Fibroblast of mammary gland (primary cell): ENCODE measurements at places on chromosomes 1 and 21.

- peak; percentile 30 for DNase-seq
These were observed 240.9 kb upstream of the ADGRL2 start for GRCh38 chr1:81559662-81560350.

DNA sequence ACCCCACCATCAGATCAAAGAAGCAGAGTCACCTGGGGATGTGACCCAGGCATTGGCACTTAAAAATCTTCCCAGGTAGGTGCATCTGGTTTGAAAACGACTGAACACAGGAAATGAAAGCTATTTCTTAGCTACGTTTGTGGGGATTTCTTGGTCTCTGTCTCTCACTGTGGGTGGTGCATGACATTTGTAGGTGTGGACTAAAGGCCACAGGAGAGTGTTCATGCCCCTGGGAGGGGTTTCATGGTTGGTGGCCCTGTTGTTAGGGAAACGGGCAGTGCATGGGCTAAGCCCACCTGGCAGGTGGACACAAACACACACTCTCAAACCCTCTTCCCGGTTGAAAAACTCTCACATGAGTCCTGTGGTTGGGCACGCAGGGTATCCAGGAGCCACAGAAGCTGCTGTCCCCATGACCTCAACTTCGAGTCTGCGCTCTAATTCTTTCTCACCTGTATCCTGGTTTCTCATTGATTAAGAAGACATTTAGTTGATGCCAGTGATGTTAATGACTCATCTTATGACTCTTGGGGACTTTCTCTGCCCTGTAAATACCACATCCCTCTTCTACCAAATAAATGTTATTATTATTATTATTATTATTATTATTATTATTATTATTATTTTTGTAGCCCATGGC, 119.4 kb downstream of the MRPS6 start:
- DNase-seq, result no peak

GRCh38 chr1:192270398-192270797, 46.4 kb upstream of the RGS21 start:
- no peak for DNase-seq

GRCh38 chr21:17231771-17232170, 281.1 kb upstream of the CXADR start:
- DNase-seq, result peak; percentile 44

DNA sequence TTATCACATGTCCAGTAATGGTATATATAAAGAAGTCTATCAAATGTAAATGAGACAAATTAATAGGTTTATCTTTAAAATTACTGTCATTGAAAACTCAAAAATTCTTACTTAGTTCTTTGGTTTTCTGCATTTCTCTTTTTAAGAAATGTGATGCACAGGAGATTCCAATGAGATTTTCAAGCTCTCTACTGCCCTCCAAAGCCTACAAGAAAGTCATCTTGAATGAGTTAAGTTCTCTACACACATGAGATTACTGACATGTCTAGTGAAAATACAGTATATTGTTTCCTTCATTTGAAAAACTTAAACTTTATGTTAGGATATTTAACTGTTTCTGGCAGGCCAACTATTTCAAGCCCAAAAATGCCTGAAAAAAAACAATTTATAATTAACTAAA, 68.8 kb downstream of the ITGB3BP start:
- peak; percentile 41 for DNase-seq
